ENCODE measurements at places on chromosomes 16 and 17.

- DNase-seq: no peak
Measured at GRCh38 chr16:89436366-89436765, 54.0 kb downstream of the ANKRD11 start.

DNA sequence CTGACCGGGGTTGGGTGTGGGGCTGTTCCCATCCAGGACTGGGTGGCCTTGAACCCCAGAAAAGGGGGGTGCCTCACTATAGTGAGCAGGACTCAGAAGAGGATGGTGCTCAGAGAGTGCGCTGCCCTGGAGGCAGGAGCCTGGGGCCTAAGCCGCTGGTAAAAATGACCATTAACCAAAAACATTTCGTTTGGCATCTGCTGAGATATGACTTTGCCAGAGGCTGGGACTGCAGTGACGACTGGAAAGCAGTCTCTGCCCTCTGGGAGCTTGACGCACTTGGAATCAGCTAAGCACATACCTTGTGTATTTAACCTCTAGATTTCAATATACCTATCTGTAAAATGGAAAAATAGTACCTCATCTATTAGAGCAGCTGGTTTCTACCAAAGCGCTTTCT is 7.2 kb upstream of the CRHR1 start:
- DNase-seq: no peak

- DNase-seq: no peak
Measured at GRCh38 chr17:48600244-48601098, 4.3 kb downstream of the HOXB6 start.

- DNase-seq: no peak
Measured at GRCh38 chr16:19843371-19843770, 41.3 kb downstream of the GPRC5B start.

All from stimulated activated CD8-positive, alpha-beta memory T cell treated with anti-CD3 and anti-CD28 coated beads, Interleukin-7, amount 100 ng/mL, for 1 hour (primary cell).